Stimulated activated CD4-positive, alpha-beta T cell treated with anti-CD3 and anti-CD28 coated beads, Interleukin-12 subunit alpha, Interleukin-12 subunit beta, amount 100 ng/mL, for 4 hours (primary cell): ENCODE measurements at places on chromosomes 11 and 22.

DNA sequence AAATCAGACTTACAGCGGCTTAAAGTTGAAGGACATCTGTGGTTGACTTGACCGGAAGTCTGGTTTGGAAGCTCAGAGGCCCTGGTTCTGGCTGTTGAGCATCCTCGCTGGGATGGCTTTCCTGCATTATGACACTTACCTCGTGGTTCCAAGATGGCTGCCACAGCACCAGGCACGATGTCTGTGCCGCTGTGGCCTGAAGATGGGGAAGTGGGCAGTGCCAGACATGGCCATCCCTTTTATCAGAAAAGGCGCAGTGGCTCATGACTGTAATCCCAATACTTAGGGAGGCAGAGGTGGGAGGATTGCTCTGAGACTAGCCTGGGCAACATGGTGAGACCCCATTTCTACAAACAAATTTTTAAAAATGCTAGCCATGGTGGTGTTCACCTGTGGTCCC, 40.5 kb downstream of the CD82 start:
- DNase-seq = no peak

- no peak for DNase-seq
Observed at GRCh38 chr11:31102875-31103274, 266.7 kb downstream of the DCDC1 start.

- no peak for DNase-seq
Observed at GRCh38 chr11:111367411-111368284, 11.4 kb downstream of the POU2AF1 start.

- no peak for DNase-seq
Observed at GRCh38 chr22:39266398-39267030, 21.7 kb upstream of the PDGFB start.

GRCh38 chr22:37129866-37130441, 19.8 kb downstream of the IL2RB start:
- no peak for DNase-seq

DNA sequence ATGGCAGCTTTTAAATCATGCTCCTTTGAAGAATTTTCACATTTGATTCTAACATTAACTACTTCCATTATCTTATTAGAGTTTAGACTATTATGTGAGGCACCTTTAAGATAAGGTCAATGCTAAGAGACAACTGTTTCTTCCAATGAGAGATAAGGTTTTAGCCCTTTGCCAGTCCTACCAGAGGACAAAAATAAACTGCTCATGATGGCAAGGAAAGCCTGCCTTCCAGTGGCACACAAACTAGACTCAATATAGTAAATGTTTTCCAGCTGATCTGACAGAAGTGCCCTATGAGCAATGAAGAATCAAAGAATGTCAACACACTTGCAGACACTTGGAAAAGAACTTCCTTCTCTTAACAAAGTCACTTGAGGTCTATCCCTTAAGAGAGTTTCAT, 1152.4 kb upstream of the CCDC90B start:
- DNase-seq = no peak

- no peak for DNase-seq
Observed at GRCh38 chr11:19092850-19093249, 24.1 kb upstream of the ZDHHC13 start.

DNA sequence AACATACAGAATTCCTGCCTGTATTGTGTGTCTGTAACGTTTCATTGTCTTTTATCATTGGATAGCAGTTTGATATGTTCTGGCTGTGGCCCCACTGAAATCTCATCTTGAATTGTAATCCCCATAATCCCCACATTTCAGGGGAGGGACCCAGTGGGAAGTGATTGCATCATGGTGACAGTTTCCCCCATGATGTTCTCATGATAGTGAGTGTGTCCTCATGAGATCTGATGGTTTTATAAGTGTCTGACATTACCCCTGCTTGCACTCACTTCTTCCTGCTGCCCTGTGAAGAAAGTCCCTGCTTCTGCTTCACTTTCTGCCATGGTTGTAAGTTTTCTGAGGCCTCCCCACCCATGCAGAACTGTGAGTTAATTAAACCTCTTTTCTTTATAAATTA, 19.6 kb upstream of the MTMR2 start:
- DNase-seq = no peak

- peak; percentile 60 for DNase-seq
Observed at GRCh38 chr22:41447435-41448188, 1.0 kb upstream of the TOB2 start.

- DNase-seq = peak; percentile 62
Observed at GRCh38 chr11:123580557-123581275, 73.7 kb downstream of the SCN3B start.

GRCh38 chr11:14306481-14306880, 52.5 kb downstream of the RRAS2 start:
- no peak for DNase-seq

DNA sequence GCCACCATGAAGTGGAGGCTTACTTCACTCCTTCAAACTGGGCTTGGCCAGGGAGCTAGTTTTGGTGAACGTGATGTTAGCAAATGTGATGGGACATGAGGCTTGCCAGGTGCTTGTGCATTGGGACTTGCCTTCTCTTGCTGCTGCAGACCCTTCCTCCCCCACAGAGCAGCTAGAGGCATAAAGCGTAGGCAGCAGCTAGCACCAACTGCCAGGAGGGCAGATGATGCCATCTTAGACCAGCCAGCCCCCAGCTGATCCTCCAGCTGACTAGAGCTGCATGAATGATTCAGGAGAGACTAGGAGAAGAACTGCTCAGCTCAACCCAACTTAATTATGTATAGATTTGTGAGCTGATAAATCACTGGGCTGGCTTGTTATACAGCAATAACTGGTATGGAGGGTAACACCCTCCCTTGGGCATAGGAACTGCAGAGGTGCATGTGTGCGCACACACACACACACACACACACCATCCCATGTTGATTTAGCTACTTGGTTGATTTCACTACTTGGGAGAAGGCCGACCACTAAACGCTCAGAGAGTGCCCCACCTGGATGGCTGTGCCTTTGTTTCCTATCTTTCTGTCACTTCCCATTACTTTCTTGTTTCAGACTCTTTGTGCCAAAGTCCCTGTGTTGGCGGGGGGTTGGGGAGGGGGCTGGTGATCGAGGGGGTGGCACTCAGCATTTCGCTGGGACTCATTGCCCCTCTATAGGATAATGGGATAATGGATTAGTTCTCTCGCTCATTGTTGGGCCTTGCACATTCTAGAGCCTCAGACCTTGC, 202.8 kb downstream of the ADAMTS15 start:
- no peak for DNase-seq

- DNase-seq = peak; percentile 95
Observed at GRCh38 chr11:128630367-128631230, 43.2 kb upstream of the ETS1 start.

DNA sequence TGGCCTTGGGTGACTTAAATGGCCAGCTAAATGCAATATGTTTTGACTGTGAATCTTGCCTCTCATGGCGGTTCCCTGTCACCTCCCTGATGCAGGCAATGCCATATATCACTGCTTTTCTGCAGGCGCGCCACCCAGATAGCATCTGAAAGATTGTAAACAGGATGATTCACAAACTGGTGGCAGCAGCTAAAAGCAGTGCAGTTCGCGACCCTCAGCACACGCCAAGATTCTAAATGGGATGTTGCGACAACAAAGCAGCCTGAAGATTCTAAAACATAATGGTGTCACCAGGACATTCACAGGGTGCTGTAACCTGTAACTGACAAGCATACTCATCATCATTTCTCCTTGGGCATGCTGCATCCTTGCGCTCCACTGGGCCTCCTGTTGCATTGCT, 440.4 kb upstream of the CADM1 start:
- no peak for DNase-seq

DNA sequence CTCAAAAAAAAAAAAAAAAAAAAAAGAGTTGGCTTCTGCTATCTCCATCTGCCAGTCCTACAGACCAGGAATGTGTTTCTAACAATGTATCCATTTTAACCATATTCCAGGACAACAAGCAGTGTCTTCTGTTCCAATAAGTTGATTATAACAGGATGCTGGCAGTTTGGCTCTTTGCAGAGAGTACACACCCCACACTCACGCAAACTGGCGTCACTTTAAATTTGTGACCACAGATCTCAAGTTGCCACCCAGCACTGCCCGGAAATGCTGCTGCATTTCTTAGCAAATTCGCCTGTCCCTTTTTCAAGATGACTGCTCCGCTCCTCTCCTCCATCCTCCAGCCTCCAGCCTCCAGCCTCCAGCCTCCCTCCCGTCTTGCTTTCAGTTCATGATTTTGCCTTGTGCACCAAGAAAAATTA, 44.3 kb downstream of the SCGB1A1 start:
- no peak for DNase-seq

GRCh38 chr11:6991227-6991626, 28.9 kb downstream of the ZNF214 start:
- no peak for DNase-seq

DNA sequence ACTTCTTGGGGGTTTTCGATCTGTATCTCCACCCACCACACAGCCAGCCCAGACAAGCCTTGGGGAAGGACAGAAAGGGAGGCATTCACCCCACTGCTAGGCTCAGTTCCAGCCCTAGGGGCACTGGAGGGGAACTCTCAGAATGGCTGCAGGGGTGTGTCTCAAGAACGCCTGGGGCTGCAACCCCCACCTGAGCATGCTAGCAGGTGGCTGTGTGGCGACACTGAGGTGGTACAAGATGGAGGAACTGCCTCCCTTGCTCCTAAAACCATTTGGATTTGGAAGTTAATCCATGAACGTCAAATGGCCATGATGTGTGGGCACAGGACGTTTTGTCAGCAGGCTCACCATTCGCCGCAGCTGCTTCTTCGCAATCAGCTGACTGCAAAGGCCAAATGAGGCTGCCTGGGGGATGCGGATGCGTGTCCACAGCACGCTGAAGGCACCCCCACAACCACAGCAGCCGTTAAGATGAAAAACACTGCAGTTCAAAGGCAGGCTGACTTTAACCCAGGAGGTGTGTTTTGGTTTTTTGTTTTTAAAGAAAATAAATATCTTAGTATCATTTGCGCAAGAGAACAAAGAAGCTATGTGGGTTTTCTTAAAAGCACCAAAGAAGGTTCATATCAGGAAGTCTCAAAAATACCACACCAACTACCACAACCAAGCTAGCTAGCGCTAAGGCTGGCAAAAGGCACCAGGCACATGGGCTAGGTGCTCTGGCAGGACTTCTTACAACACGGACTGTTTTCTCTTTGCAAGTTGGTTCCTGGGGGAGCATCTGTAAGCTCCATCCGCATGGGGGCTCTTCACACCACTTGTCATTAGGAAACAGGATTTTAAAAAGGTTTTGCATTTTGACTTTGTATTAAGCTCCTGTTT, 22.2 kb upstream of the NAP1L4 start:
- DNase-seq = peak; percentile 16

DNA sequence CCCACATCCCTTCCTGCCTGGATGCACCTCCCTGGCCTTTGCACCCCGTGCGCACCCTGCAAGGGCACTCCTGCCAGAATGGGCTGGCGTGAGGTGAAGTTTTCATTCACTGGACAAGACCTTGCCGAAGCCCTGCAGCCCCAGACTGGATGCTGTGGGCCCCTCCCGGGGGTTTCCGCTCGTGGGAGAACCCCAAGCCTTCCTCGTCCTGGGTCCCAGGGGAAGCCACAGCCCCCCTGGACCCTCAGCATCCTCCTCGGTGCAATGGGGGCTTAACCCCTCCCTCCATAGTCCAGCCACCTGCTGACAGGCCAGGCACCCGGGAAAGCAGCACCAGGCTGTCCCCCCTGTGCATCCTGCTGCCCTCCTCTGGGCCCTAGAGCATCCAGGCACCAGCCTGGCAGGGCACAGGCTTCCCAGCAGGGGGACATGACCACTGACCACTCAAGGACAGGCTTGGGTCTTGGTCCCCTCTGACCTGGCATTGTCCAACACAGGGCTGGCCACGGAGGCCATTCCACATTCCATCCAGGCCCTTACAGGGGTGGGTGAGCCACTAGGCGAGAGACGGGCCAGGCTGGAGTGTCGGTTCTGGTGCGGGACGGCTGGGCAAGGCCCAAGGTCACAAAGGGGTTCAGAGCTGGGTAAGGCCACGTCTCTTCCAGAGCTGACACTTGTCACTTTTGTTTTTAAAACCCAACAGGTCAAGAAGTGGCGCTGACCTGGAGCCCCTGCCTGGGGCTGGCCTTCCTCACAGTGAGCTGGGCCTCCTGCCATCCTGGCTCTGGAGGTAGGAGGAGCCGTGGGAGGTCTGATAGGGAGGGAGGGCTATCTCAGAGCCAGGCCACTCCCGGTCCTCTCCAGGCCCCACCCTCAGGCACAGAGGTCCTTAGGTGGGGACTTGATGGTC, 41.5 kb upstream of the PPARA start:
- DNase-seq = no peak

DNA sequence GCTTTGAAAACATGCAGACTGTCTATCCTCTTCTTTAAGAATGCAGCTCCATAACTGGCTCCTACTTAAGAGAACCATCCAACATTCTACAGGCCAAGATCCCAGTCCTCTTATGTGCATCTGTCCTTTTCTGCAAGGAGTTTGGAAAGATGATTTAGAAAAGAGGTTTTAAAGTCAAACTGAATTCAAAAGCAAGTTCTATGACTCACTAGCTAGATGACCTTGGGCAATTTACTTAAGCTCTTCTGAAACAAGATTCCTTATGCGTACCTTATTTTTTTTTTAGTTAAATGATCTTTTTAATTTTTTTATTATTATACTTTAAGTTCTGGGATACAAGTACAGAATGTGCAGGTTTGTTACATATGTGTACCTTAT, 29.2 kb downstream of the GUCY1A2 start:
- no peak for DNase-seq

- no peak for DNase-seq
Observed at GRCh38 chr11:130815097-130815802, 101.0 kb downstream of the SNX19 start.

- DNase-seq = no peak
Observed at GRCh38 chr11:27229511-27230191, 133.4 kb downstream of the CCDC34 start.

GRCh38 chr22:29469755-29470154, 10.3 kb upstream of the NEFH start:
- no peak for DNase-seq

DNA sequence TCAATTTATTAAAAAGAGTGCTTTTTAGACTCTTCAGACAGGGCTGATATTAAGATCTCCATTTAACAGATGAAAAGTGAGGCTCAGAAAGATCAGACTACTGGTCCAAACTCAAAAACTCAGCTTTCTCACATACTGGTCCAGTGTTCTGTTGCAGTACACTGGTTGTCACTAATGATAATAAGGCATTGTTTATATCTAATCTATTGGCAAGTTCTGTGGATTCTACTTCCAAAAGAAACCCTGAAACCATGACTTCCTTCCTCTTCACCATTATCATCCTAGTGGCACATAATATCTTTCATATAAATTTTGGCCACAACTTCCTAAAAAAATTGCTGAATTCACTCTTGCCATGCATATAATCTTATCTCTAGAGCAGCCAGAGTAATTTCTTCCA, 36.9 kb downstream of the F2 start:
- DNase-seq = no peak

- DNase-seq = no peak
Observed at GRCh38 chr11:118618991-118619375, 11.6 kb downstream of the PHLDB1 start.

DNA sequence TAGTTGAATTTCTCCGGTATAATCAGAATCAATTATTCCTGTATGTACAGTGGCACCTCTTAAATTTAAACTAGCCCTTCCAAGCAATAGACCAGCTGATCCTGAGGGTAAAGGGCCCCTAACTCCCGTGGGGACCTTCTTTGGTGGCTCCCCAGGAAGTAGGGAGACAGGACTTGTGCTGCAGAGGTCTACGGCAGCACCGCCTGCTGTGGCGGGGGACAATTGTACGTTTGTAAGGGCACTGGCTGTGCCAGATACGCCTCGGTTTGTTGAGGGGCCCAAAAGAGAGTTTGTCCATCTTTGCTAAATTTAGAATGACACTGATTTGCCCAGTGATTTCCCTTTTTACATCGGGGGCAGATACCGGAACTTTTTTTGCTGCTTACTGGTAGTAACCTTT, 5.9 kb upstream of the DNAJB13 start:
- no peak for DNase-seq

- no peak for DNase-seq
Observed at GRCh38 chr22:47396105-47396504, 633.7 kb downstream of the TBC1D22A start.
